Stimulated activated naive CD4-positive, alpha-beta T cell (primary cell): ENCODE measurements at places on chromosomes 5 and 9.
A peak's percentile ranks its signal among the peaks of the same experiment; 100 is the strongest.

DNA sequence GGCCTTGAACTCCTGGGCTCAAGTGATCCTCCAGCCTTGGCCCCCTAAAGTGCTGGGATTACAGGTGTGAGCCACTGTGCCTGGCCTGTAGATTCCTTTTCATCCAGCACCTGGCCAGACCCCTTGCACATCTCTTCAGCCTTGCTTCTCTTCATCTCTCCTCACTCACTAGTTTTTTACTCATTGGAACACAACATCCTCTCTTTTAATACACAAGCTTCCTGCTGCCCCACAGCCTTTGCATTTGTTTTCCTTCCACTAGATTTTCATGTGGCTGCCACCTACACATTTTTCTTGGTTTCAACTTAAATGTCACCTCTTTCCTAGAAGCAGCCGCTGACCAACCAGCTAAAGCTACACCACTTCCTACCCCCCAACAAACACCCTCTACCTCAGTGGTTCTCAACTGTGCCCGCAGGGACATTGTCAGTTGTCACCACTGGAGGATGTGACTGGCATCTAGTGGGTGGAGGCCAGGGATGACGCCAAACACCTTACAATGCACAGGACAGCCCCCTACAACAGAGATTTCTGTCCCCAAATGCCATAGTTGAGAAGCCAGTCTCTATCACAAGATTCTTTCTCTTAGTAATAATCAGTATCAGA, 33.7 kb downstream of the HAVCR1 start:
- no peak for DNase-seq

DNA sequence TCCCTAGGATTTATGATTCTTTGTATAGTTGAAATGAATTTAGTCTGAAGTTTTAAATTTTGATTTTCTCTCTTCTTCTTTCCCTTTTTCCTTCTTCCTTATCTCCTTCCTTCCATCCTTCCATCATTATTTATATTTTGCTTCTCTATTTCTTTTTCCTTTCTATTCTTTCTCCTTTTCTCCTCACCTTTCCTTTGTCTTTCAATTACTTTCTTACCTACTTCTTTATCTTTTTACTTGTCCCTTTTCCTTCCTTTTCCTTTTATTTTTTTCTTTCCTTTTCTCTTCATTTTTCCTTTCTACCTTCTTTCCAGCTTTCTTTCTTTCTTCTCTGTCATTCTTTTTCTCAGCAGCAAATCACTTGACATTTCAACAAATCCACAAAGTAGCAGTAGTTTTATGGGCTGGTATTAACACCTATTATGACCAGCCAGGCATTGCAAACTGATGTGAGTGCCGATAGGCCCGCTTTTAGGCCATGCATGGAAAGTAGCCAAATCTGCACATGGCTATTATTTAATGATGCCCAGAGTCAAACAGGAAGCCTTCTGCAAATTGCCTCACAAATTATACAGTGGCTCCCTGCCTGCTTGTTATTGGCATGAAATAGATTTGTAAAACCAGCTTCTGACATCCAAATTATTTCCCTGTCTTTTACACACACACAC, 37.1 kb upstream of the NR3C1 start:
- no peak for DNase-seq

GRCh38 chr9:110599468-110599867, 19.9 kb upstream of the SVEP1 start:
- DNase-seq, result no peak

GRCh38 chr5:126619781-126620180, 19.0 kb downstream of the PHAX start:
- no peak for DNase-seq

DNA sequence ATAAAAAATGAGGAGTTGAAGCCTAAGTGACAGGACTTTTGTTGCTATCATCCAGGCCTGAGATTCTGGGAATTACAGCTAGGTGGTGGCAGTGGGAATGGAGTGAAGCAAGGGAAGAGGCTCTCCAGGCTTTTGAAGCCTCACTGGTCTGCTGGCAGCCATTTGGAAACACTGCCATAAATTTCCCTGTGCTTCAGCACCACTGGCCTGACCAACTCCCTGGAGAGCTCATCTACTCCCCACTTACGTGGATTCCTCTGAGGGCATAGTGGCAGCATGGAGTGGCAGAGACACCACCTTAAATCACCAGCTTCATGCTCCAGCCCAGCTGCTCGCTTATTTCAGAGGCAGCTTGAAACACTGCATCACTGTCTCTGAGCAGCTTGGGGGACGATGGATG, 518.2 kb downstream of the TLR4 start:
- no peak for DNase-seq

- DNase-seq, result no peak
Measured at GRCh38 chr9:129946246-129946995, 96.6 kb downstream of the FNBP1 start.

- no peak for DNase-seq
Measured at GRCh38 chr5:170597872-170598271, 94.1 kb downstream of the KCNIP1 start.

- DNase-seq, result peak; percentile 44
Measured at GRCh38 chr9:136093995-136094881, 851 bp downstream of the NACC2 start.

- DNase-seq, result no peak
Measured at GRCh38 chr9:78903581-78903980, 606.7 kb downstream of the PSAT1 start.

DNA sequence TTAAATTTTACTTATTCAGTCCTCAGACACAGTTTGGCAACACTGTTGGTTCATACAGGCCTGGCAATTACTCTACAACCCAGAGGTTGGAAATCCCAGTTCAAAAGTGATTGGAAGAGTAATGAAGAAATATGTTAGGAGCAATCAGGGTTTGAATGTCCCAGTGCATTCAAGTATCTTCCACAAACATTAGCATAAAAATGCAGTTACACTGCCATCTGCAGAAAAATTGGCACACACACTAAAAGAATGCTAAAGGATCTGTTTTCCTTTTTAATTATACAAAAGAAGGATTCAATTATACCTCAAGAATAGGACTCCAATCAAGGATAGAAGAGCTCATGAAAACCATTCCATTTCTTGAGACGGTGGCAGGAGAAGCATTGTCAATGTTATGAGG, 130.2 kb downstream of the DNAH5 start:
- no peak for DNase-seq

DNA sequence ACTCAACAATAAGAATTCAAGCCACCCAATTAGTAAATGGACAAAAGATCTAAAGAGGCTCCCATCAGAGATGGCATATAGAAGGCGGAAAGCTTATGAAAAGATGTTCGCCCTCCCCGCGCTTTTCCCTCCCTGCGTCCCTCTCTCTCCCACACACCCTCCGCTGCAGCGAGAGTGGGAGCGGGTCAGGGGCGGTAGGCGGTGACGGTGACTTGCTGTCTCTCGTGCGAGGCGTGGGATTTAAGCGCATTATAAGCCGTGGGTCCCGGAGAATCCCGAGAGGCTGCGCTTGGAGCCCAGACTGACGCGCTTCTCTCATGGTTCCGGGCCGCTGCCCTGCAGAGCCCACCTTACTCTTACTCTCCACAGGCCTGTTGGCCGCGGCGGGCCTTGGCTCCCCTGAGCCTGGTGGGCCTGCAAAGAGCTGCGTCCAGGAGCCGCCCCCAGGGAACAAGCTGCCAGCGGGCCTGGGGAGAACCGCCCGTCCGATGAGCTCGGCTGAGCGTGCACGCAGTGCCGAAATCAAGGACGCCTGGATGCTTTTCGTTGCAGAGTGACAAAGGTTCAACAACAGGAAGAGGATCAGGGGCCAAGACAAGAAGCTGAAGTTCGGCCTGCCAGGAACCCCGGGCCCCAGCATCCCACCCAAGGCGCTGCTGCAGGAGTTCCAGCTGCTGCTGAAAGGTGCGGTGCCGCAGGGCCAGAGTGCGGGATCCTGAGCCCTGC, 42.6 kb upstream of the BICD2 start:
- DNase-seq, result peak; percentile 18
